ENCODE measurements at places on chromosomes 4 and X.

DNA sequence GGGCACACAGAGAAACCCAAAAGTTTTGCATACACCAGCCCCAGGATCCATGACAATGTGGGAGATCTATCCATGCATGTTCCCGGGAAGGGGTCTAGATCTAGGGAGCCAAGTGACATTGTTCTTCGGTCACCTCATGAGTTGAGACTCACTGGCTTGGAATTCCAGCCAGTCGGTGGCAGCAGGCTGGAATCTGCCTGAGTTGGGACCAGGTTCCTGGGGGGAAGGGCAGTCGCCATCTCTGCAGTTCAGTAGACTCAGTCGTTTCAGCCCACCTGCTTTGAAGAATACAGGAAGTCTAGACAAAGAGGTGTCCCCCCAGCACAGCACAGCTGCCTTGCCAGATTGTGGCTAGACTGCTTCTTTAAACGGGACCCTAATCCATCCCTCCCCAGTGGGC lies 46.0 kb upstream of the PBDC1 start:
- DNase-seq = no peak

GRCh38 chr4:55340266-55340665 lies 5.8 kb upstream of the SRD5A3 start:
- no peak for DNase-seq

GRCh38 chrX:31291131-31291530 lies 219.3 kb upstream of the FTHL17 start:
- DNase-seq = no peak

DNA sequence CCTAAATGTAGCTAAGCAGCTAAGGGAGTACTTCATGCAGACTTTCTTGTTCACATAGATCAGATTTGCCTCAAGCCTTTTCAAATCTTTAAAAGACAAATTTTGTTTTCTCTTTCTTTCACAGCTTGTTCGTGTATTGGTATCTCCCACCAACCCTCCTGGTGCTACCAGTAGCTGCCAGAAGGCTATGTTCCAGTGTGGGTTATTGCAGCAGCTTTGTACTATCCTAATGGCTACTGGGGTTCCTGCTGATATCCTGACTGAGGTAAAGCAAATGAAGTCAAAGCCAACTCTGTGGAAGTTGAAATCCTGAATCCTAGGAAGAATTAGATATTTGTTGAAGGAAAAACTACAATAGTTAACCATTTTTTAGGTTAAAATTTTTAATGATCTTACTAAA lies 62.6 kb downstream of the USO1 start:
- DNase-seq = no peak

- DNase-seq = no peak
Measured at GRCh38 chrX:44072631-44073030, 99.4 kb upstream of the NDP start.

- no peak for DNase-seq
Measured at GRCh38 chrX:433771-434170, 47.1 kb upstream of the PPP2R3B start.

GRCh38 chr4:8069102-8069752 lies 89.4 kb downstream of the ABLIM2 start:
- DNase-seq = no peak

GRCh38 chr4:14729282-14730000 lies 272.8 kb upstream of the CPEB2 start:
- no peak for DNase-seq

- no peak for DNase-seq
Measured at GRCh38 chr4:70885174-70885573, 17.0 kb upstream of the MOB1B start.

GRCh38 chr4:12389604-12390003 lies 960.9 kb upstream of the HS3ST1 start:
- DNase-seq = no peak

GRCh38 chr4:90799895-90800294 lies 672.7 kb downstream of the CCSER1 start:
- no peak for DNase-seq

DNA sequence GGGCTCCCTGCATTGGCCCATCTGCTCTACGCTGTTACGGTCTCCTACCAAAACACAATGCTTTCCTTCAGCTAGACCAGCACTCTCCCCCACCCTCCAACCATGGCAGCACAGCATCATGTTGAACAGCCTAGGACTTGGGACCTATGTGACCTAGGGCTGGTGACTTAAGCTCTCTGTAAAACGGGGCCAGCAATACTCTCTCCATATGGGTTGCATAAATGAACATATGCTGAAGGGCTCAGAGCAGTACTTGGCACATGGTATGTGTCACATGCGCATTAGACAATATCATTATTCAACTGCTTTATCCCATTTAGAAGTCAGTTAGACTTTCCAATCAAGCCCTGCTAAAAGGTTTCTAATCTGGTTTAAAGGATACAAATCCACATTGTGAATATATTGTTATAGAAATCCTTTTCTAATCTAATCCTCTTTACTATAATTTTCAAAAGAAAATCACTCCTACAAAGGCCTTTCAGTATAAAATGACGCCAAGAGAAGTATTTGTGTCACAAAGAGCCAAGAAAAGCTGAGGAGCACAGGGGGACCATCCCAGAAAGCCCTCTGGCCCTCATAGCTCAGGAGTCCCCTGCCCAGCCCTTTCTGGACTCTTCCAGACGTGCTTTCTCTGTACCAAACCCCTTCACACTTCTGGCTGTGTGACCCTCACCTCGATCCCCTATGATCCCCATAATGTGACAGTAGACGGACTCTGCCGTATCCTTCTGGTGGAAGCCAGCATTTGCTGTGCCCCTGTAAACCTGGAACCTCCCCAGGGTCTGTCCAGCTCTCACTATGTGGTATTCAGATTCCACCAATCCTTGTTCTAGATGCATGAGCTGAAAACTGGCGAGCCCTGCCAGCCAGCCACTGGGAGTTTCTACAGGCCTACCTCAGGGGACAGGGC lies 42.3 kb downstream of the NSG1 start:
- DNase-seq = no peak

- no peak for DNase-seq
Measured at GRCh38 chr4:97252615-97253154, 890.6 kb downstream of the STPG2 start.

DNA sequence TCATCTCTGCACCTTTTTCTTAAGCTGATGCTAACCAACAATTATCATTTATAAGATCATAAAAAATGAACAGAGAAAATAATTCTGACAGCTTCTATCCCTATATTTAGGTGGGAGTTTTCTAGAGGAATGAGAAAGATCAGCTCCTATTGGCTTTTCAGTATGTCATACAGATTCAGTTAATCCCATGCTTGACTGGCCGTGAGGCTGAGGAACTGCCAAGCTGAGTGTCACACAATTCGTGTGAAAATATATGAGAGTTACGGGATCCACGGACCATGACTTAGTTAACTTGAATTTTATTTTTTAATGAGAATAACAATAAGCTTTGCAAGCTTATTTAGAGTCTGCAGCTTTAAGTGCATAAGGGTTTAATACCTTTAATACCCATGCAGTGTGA lies 37.5 kb downstream of the PHEX start:
- DNase-seq = no peak

DNA sequence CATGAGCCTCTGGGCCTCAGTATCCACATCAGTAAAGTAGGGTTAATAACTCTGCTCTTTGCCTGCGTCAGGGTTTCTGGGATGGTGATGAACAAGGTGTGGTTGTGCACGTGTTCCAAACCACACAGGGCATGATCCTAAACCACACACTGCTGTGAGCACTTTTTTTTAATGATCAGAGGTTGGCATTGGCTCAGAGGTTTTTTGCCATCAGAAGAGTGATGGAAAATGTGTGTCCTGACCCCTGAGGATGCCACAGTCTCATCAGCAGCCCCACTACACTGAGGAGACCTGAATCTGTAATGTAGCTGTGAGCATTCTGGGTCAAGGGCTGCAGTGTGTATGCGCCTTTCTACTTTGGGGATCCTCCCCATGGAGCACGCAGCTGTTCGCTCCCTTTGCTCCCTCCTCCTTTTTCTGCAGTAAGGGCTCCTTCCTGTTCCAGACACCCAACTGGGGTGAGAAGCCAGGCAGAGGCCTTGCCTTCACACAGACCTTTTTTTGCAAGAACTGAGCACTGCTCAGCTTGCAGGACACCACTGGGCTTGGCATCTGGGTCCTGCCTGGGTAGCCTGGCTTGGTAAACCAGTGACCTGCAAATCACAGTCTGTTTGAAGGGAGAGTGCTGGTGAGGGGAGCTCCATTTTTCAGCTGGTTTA lies 87.5 kb downstream of the MAMLD1 start:
- DNase-seq = no peak

- no peak for DNase-seq
Measured at GRCh38 chrX:153327561-153327960, 6.0 kb upstream of the PNMA6F start.

Data from stimulated activated CD4-positive, alpha-beta T cell treated with anti-CD3 and anti-CD28 coated beads, Interleukin-2, amount 100 ng/mL, for 48 hours (primary cell).